ENCODE measurements at places on chromosomes 4 and X.

GRCh38 chrX:18833071-18833731 lies 125.8 kb downstream of the PPEF1 start:
- no peak for DNase-seq

GRCh38 chrX:18291006-18291545 lies 63.4 kb downstream of the SCML2 start:
- no peak for DNase-seq

GRCh38 chrX:14775416-14775815 lies 97.5 kb downstream of the FANCB start:
- no peak for DNase-seq

GRCh38 chrX:68989865-68990606 lies 161.2 kb downstream of the EFNB1 start:
- DNase-seq: no peak

DNA sequence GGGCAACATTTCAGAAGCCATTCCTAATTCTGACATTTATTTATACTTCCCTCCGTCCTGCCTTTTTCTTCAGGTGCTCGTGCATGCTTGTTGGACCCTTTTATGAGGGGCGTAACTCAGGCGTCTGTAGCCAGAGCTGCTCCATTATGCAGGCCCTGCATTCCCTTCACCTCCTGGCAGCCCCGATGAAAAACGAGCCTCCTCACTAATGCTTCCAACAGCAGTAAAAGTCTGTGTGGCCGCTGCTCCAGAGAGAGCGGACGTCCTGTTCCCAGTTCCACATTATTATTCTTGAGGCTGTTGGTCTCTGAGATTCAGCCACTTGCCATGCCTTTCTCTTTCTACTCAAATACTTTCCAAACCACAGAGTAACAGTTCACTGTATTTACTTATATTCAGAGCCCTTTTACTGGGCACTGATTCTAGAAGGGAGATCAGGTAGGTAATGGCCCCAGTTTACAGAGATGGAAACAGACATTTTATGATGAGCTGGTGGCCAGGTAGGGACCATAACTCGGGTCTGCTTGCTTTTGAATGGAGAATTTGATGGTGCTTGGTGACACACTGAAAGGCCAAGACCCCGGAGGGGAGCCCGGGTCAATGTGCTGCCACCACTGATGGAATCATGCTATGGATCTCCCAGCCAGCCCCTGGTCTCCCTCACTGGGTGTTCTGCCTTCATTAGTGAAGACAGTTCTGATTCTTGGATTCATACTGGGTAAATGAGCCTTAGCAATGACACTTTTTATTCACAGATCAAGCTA lies 101.0 kb downstream of the GATB start:
- DNase-seq: no peak

- peak; percentile 3 for DNase-seq
These were observed 81.9 kb downstream of the HCCS start for GRCh38 chrX:11193035-11193469.
